Stimulated activated CD8-positive, alpha-beta memory T cell treated with anti-CD3 and anti-CD28 coated beads, Interleukin-7, amount 100 ng/mL, for 1 hour (primary cell): ENCODE measurements at places on chromosomes 1 and 21.

GRCh38 chr21:39637971-39638240 lies 25.2 kb downstream of the B3GALT5 start:
- no peak for DNase-seq

GRCh38 chr21:45816794-45817193 lies 164.8 kb upstream of the COL6A1 start:
- DNase-seq: no peak

DNA sequence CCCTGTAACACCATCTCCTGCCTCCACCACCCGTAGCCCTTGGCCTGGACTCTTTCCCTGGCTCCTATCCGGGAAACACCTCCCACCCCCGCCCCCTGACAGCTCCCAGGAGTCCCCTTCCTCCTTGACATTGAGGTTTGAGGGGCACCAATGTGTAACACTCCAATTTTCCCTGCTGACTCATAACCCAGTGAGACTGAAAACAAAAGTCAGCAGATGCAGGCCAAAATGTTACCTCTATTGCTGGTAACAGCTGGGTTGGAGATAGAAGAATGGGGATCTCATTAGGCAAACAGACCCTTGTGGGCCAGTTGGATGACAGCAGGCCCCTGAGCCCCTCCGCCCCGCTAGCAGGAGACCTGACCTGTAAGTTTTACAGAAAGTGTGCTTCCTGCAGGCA lies 237.2 kb downstream of the KAZN start:
- no peak for DNase-seq

- no peak for DNase-seq
Observed at GRCh38 chr1:221775206-221775605, 33.3 kb upstream of the DUSP10 start.

DNA sequence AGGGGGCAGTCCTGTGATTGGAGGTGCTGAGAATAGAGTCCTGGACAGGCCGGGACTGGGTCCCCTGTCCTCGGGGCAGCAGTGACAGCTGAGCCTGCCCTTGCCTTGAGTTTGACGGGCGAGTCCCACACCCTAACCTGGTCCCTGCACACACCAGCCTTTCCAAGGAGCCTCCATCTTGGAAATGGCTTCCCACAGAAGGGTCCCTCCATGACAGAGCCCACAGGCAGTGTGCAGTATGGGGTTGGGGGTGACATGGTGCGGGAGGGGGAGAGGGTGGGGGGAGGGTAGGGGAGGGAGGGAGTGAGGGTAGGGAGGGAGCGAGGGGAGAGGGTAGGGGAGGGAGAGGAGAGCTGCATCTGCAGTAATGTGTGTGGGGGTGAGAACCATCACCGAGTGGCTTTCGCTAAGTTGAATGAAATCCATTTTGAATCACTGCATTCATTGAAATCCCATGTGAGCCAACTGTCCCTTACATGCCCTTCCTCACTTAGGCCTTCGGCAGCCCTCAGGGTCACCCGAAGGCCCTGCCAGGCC lies 10.1 kb upstream of the TMEM52 start:
- DNase-seq: no peak

DNA sequence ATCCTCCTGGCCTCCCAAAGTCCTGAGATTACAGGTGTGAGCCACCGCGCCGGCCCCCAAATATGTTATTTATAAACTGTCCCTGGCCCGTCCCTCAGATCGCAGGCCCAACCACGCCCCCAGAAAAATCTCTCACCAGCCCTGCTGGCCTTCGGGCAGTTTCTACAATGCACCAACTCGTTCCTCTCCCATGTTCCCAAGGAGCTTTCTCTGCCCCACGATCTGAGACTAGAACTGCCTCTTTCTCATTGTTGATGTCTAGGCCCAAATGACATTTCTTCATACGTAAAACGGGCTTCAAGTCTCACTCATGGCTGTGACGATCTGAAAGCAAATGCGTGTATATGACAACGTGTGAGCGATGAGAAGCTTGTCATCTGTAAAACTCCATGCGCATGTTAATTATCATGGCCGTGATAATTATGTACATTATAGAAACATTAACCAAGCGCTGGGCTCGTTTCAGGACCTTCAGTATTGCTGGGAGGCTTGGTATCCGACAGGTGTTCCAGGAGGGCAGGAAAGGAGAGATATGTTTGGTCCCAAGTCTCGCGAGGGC lies 748 bp upstream of the NIPAL3 start:
- no peak for DNase-seq

GRCh38 chr1:224519874-224520273 lies 85.3 kb upstream of the WDR26 start:
- DNase-seq: no peak

DNA sequence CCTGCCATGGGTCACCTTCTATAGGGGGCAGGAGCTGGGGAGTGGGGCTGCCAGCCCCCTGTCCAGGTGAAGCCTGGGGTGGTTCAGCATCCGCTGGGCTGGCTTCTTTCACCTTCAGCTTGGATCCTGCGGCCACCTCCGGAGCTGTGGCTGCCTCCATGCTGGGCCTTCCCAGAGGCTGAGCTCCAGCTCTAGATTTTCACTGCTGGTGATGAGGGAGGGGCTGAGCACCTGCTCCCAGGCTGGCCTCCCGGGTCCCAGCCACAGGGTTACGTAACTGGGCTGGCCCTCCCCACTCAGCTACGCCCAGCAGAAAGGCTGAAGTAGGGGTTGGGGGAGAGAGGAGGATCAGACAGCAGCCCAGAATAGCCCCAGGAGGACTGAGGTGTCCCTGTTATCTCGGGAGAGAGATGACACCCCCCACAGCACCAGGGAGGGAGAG lies at the start of gene MYBPHL:
TSS of gene MYBPHL (minus strand) at position 180 of the 442 bp plus-strand sequence. CDS start at position 160, 20 bp downstream.
- no peak for DNase-seq

GRCh38 chr1:167158813-167159275 lies 61.8 kb upstream of the POU2F1 start:
- DNase-seq: no peak
